ENCODE measurements at places on chromosomes 12 and 14.
A peak's percentile ranks its signal among the peaks of the same experiment; 100 is the strongest.

DNA sequence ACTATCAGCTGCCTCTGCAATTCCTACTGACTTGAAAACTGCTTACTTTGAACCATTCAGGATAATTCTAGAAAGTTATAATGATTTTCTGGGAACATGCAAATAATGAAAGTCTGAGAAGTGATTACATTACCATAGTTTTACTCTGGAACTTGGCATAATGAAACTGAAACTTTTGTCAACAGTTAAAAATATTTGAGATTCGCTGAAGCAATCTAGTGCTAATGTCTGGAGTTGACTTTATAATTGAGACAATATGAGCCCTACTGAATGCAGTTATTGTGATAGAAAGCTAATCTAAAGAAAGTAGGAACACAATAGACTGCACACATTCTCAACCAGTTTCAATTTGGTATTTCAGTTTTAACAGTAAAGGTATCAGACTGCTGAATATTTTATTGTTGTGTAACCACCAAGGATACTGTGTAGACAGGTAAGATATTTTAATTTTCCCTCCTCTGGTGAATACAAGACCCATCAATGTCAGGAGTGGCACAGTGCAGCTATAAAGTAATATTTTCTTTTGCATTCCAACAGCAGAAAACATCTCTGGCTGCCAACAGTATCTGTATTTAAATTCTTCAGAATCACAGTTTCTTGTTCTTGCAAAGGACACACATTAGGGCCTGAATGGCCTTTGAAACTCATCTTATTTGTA, 483.5 kb downstream of the ATP23 start:
- no peak for DNase-seq

DNA sequence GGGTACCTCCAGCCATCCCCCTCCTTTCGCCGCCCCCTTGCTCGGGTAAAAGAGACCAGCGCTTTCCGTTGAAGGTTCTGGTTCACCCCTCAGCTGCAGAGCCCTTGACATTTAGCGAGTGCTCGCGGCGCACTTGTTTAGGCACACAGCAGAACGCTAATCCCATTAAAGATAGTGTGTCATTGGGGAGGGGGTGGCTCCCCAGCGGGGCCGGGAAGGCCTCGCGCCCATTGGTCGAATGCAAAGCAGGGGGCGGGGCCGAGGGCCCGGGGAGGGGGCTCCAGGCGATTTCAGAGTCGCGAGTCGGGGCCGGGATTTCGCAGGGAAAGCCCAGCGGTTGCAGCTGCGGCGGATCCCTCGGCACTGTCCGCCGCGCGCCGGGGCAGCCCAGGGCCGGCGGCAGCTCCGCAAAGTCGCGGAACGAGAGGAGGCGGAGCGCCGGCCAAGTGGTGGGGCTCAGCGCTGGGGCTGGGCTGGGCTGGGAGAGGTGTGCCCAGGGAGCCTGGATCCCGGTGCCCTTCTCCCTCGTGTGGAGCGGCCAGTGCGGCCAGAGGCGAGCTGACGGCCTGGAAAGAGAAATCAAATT, 122.9 kb downstream of the TSPAN9 start:
- no peak for DNase-seq

DNA sequence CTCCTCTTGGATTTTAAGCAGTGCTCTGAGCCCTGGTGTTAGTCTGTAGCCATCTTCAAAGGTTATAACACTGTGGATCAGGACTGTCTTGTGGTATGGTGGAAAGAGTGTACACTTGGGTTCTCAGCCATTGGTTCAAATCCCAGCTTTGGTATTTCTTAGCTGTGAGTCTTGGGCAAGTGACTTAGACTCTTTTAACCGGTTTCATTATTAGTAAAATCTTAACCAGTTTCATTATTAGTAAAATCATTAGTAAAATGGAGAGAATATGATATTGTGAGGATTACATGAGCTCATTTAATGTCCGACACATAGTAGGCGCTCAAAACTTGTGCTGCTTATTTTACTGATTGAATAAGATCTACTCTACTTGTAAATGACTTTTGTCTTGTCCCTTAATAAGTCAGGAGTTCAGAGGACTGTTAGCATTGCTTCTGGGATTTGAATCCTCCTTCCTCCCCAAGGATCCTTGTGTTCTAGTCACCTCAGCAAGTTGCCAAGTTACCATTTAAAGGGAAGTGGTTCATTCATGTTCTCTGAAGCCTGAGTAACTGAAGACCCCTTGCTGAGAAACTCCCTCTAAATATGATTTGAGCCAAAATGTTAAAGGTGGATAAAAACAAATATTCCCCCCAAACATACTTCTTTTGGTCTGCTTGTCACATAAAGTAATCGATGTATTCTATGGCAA, 12.4 kb downstream of the TTLL5 start:
- DNase-seq = no peak

- no peak for DNase-seq
Observed at GRCh38 chr12:94596596-94596995, 53.8 kb downstream of the TMCC3 start.

GRCh38 chr14:86521843-86522242, 991.9 kb downstream of the FLRT2 start:
- DNase-seq = no peak

- peak; percentile 74 for DNase-seq
Observed at GRCh38 chr12:121530600-121531355, 50.0 kb downstream of the KDM2B start.

DNA sequence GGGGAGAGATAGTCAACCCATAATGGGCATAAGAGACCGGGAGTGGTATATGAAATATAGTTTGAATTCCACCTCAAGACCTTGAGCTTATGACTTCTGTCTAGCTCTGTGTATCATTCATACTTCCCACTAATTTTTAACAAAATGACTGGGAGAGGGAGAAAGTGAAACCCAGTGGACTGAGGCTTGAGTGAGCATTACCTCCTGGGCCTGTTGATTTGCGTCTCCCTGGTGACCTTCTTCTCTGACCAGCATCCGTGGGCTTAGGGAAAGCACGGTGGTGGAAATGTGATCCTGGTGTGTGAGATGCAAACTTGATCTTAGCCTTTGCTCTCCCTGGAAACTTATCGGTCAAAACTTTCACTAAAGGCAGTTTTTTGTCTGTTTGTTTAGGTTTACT, 207.9 kb upstream of the BCL2L14 start:
- DNase-seq = no peak

- DNase-seq = no peak
Observed at GRCh38 chr12:25463521-25463920, 89.6 kb downstream of the LMNTD1 start.

- no peak for DNase-seq
Observed at GRCh38 chr12:116293687-116294453, 16.4 kb upstream of the MED13L start.
